Endothelial cell of coronary artery (primary cell): ENCODE measurements at places on chromosomes 7 and 10. TPM values are rescaled to one million over a fixed set of nuclear protein-coding genes. Genes with fewer than 3 reads are reported as not detected.

Gene LAMB4
- total RNA-seq = 0.09 and 0.36 TPM in 2 replicates

Gene NACAD
- total RNA-seq = 0.18 and 1.0 TPM in 2 replicates

Gene WDR86
- not detected in 2 replicates for total RNA-seq

Gene GPR26
- total RNA-seq = not detected in 2 replicates

Gene CALHM3
- total RNA-seq = not detected in 2 replicates

Gene SRRM3
- total RNA-seq = 0.45 and 1.3 TPM in 2 replicates

Gene RASA4B
- total RNA-seq = 1.5 and 2.1 TPM in 2 replicates

Gene SEC31B
- 2.4 and 5.4 TPM in 2 replicates for total RNA-seq

Gene KIF11
- total RNA-seq = 9.9 and 24.6 TPM in 2 replicates

Gene SUV39H2
- 14.1 and 15.7 TPM in 2 replicates for total RNA-seq

Gene HECW1
- total RNA-seq = not detected in 2 replicates

Gene CPED1
- total RNA-seq = 0.27 and 3.4 TPM in 2 replicates

Gene ADCYAP1R1
- under 0.01 and 0.90 TPM in 2 replicates for total RNA-seq

Gene MMD2
- total RNA-seq = not detected in 2 replicates

Gene STEAP1
- 8.5 and 10.8 TPM in 2 replicates for total RNA-seq

Gene MINDY4
- total RNA-seq = 2.6 and 4.0 TPM in 2 replicates

Gene CPA4
- 0.27 and 35.0 TPM in 2 replicates for total RNA-seq

Gene CD36
- 0.38 and 1.5 TPM in 2 replicates for total RNA-seq

Gene ZNF804B
- under 0.01 TPM in 1 of 2 replicates, not detected in the other for total RNA-seq

Gene OR13A1
- not detected in 2 replicates for total RNA-seq

Gene ANKRD1
- 667 and 960 TPM in 2 replicates for total RNA-seq

Gene FAM13C
- 0.54 and 0.66 TPM in 2 replicates for total RNA-seq
